NB4 (cell line): ENCODE measurements at places on chromosomes 6 and 20.

- no peak for DNase-seq
These were observed 1.3 kb upstream of the SPEF1 start for GRCh38 chr20:3782597-3782996.

GRCh38 chr20:60583741-60584140, 625.5 kb downstream of the CDH26 start:
- peak; percentile 8 for DNase-seq

DNA sequence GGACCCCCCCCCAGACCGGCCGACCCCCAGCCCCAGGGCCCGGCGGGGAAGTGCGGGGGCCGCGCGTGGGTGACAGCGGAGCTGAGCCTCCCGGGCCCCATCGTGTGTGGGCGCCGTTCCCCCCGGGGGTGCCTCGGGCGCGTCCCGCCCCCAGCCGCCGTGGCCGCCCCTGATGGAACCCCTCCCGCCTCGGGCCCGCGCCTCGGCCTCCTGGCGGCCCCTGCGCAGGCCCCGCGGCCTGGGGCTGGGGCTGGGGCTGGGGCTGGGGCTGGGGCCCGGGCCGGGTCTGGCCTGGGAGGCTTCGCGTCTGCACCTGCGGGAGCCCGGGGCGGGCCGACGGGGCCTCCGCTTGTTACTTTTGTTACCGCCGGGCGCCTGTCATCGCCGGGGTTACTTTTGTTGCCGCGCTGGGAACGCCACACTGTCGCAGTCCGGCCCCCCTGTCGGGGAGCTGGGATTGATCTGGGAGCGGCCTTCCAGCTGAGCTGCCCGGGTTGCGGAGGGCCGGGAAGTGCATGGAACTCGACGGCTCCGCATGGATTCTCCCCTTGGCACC, 598 bp downstream of the OGFR start:
- DNase-seq: peak; percentile 49

- DNase-seq: no peak
These were observed 78.0 kb upstream of the MAFB start for GRCh38 chr20:40766790-40767614.

- DNase-seq: peak; percentile 15
These were observed 244.6 kb downstream of the GJA1 start for GRCh38 chr6:121680058-121680457.

- peak; percentile 55 for DNase-seq
These were observed 52.4 kb downstream of the DSTN start for GRCh38 chr20:17622086-17622850.

GRCh38 chr6:89385156-89385667, 26.9 kb downstream of the RRAGD start:
- peak; percentile 48 for DNase-seq

- DNase-seq: no peak
These were observed 10.7 kb downstream of the SLC22A23 start for GRCh38 chr6:3446184-3446583.

- peak; percentile 12 for DNase-seq
These were observed 20.8 kb downstream of the DAAM2 start for GRCh38 chr6:39812853-39813533.

DNA sequence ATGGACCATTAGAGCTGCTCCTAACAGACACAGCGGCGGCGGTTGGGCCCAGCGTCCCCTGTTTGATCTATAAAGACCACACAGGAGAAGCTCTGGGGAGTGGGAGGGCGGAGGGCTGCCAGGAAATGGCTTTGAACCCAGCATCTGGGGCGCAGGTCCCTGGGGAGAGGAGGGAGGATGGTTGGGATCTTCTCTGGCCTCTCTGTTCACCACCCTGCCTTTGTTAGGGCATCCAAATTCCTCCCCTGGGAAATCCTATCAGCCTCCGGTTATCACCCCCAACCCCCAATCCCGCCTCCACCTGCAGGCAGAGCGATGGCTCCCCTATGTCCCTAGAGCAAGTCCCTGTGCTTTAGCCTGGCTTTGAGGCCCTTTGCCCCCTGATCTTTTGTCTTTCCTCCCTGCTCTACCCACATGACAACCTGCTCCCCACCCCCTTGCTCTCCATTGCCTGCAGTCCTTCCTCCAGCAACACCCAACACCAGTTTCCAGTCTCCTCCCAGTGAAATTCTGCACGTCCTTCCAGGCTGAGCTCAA, 7.1 kb downstream of the XKR7 start:
- DNase-seq: peak; percentile 34

- no peak for DNase-seq
These were observed 32.6 kb downstream of the PLG start for GRCh38 chr6:160734627-160735026.

GRCh38 chr6:11233673-11234573, 1.5 kb upstream of the NEDD9 start:
- DNase-seq: no peak

DNA sequence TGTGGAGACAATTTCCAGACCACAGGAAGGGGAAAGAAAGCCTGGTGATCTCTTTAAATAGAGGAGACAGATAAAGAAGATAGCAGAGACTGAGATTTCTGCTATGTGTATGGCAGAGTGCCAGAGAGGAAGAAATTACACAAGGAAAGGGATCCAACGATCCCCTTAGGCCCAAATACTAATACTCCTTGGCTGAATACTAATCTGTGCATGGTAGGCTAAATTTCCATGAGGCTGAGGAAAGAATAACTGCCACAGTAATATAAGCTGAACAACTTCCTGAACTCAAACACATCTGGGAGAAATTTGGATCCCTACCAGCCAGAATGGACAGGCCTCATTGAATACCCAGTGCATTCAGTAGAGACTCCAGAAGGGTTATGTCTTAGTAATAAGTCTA, 83.3 kb upstream of the TNFAIP3 start:
- DNase-seq: no peak

- DNase-seq: no peak
These were observed 141.5 kb upstream of the AGPAT4 start for GRCh38 chr6:161415302-161415855.

- DNase-seq: no peak
These were observed 47.8 kb downstream of the SHLD1 start for GRCh38 chr20:5797843-5798462.

GRCh38 chr6:142210606-142211005, 63.5 kb downstream of the VTA1 start:
- DNase-seq: no peak

- no peak for DNase-seq
These were observed 133.4 kb upstream of the KCNG1 start for GRCh38 chr20:51156041-51156982.

DNA sequence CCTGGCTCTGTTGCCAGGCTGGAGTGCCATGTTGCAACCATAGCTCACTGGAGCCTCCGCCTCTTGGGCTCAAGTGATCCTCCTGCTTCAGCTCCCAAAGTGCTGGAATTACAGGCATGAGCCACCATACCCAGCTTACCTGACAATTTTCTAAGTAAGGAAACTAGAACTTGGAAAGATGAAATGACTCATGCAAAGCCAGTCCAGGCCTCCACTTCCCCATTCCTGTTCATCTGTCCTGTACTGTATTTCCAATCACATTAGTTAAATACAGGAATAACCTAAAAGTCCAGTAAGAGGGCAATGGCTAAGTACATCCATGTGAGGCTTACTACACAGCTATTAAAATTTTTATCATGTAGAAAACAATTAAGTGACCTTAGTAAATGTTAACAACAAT, 8.3 kb upstream of the ADGB start:
- no peak for DNase-seq

DNA sequence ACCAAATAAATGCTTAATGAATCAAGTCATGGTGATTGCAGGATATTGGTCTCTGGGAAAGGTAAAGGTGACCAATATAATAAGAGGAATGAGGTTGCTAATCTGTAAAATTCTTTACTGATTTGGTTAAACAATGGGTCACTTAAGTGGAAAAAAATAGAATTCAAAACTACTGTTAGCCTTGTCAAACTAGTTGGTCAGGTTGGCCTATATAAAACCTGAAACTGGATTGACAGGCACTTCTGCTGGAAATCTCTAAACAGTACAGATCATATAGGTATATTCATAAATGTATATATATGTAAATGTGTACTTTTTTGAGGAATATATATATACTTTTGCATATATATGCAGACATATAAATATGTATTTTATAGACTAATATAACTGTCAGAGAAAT, 19.7 kb downstream of the PLCB4 start:
- no peak for DNase-seq

- no peak for DNase-seq
These were observed 38.8 kb upstream of the HLA-E start for GRCh38 chr6:30450548-30450908.
